Cerebellar nuclear complex (tissue), 1 donor: ENCODE measurements at places on chromosomes 12 and 14.

- no peak for DNase-seq
Measured at GRCh38 chr12:128047266-128048060, 219.5 kb upstream of the TMEM132C start.

GRCh38 chr12:95118788-95119179, 45.4 kb upstream of the NR2C1 start:
- no peak for DNase-seq

- DNase-seq = no peak
Measured at GRCh38 chr12:122090759-122091515, 12.4 kb downstream of the MLXIP start.

- no peak for DNase-seq
Measured at GRCh38 chr12:116703214-116703795, 34.6 kb downstream of the SPRING1 start.

- no peak for DNase-seq
Measured at GRCh38 chr14:101191721-101192660, 288.5 kb upstream of the RTL1 start.

GRCh38 chr12:108722992-108723766, 8.1 kb downstream of the CORO1C start:
- no peak for DNase-seq

GRCh38 chr14:80078501-80078900, 132.8 kb downstream of the DIO2 start:
- DNase-seq = no peak

GRCh38 chr12:14148489-14149270, 167.3 kb upstream of the GRIN2B start:
- DNase-seq = no peak

DNA sequence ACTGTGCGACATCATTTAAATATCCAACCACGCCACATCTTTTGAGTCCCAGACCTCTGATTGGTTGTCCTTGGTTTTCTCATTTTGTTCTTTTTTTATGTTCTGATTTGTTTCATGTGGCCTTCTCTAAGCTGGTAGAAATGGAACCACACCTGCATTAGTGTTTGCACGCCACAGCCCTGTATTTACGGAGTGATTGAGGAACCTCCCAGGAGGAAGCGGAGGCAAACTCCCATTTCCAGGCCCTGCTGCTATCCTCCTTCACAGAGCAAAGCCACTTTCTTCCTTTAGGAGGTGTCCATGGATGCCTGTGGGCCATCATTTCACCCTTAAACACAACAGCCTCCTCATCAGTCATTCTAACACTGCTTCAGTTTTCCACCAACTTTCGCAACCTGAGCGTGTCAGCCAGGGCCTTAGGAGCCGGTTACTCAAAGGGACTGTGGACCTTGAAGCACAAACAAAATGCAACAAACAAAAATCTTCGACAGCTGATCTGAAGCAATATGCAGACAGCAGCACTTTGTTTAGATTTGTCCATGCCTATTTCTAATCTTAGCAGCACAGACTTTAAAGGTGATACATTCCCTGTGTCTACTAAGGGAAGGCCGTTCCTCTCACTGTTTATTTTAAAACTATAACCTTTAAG, 1258.1 kb upstream of the TMEM132C start:
- no peak for DNase-seq

DNA sequence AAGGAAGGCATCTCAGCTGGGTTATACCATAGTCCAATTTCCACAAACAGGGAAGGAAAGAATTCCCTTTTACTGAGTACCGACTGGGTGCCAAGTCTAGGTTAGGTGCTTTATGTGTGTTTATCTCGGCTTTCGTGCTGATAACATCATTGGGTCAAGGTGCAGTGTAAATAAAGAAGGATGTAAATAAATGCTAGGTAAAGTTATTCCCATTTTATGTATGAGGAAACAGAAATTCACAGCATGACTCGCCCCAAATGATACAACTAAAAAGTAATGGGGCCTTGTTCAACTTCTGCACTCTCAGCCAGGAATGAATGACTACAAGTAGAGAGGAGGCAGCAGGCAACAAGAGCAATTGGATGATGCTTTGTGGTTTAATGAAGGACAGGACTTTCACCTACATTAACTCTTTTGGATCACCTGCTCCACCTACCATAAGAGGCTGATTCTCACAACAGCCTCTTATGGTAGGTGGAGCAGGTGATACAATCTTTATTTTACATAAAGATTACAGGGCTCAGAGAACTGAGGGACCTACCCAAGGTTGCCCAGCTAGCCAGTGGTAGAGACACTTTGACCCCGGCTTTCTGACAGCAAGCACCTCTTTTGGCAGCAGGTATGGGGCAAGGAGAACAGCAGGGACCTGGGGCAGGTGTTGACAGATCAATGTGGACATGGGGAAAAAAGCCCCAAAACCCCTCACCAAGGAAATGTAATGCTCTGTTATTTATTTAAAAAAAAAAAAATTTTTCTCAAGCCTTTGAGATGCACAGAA, 213.4 kb upstream of the NUDT4 start:
- DNase-seq = no peak

- no peak for DNase-seq
Measured at GRCh38 chr14:104870368-104871144, 5.5 kb downstream of the CEP170B start.

DNA sequence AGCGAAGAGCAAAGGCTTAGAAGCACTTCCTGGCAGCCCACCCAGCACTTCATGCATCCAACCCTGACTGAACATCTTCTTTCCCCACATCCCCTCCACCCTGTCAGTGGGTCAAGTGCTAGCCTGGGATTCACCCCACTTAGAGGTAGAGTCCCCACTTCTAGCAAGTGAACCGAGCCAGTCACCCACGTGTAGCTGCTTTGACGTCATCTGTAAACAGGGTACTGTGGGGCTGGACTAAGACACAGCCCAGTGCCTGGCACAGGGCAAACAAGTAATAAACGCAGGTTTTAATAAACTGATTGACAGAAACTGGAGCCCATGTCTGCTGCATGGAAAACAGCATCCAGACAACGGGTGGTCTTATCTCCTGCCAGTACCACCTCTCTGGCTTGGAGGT, 61.7 kb downstream of the ITPK1 start:
- no peak for DNase-seq

DNA sequence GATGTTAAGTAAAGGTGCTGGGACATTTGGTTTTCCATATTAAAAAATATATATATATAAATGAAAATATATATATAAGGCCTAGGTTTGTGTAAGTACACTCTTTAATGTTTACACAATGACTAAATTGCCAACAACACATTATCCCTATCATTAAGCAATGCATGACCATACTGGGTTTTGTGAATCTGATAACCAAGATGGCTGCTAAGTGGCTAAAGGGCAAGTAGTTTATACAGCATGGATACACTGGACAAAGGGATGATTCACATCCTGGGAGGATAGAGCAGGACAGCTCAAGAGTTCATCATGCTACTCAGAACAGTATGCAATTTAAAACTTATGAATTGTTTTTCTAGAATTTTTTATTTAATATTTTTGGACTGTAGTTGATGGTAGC, 89.3 kb downstream of the FIGNL2 start:
- DNase-seq = no peak

DNA sequence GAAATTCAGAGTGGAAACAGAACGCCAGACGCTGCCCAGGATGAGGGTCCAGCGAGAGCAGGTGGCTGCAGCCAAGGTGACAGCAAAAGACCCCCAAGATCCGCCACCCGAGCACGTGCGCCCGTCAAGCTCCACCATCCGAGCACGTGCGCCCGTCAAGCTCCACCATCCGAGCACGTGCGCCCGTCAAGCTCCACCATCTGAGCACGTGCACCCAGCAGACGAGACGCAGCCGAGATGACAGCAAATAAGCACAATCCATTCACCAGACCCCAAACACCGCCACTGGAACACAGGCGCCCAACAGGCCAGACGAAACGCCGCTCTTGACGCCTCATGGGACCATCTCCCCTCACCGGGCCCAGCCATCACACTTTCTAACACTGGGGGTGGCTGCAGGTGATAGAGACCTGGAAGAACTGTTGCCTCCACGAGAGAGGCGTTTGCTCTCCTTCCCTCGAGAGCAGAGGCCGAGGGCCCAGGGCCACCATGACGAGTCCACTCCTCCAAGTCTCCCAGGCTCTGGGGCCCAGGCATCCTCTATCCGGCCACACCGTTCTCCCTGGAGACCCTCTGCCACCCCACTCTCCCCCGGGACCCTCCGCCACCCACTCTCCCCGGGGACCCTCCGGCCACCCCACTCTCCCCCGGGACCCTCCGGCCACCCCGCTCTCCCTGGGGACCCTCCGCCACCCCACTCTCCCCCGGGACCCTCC, 62.1 kb upstream of the GALNT9 start:
- DNase-seq = no peak

DNA sequence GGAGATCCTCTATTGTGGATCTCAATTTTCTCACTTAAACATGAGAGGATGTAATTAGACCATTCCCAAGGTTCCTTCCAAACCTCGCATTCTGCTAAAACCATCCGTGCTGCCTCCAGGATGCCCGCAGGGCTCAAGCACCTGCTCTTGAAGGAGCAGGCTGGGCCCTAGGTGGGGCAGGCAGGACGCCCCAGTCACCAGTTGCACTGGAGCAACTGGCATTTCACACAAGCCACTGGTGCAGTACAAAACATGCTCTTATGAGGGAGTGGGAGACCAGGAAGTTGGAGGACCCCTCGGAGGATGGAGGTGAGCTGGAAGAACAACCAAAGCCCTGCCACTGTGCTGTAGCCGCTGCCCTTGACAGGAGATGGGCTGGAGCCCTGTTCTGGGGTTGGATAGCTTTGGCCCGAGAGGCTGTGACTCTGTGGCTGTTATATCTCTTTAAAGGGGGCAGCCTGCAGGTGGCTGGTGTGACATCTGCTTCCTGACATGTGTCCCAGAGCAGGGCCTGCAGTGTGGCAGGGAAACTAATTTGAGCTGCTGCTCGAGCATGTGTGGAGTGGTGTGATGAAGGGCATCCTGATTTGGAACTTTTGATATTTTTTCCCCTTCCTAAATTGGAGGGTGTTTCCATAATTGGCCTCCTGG, 122.2 kb downstream of the CRACR2A start:
- DNase-seq = no peak

GRCh38 chr12:93453633-93454032, 11.9 kb upstream of the UBE2N start:
- no peak for DNase-seq

DNA sequence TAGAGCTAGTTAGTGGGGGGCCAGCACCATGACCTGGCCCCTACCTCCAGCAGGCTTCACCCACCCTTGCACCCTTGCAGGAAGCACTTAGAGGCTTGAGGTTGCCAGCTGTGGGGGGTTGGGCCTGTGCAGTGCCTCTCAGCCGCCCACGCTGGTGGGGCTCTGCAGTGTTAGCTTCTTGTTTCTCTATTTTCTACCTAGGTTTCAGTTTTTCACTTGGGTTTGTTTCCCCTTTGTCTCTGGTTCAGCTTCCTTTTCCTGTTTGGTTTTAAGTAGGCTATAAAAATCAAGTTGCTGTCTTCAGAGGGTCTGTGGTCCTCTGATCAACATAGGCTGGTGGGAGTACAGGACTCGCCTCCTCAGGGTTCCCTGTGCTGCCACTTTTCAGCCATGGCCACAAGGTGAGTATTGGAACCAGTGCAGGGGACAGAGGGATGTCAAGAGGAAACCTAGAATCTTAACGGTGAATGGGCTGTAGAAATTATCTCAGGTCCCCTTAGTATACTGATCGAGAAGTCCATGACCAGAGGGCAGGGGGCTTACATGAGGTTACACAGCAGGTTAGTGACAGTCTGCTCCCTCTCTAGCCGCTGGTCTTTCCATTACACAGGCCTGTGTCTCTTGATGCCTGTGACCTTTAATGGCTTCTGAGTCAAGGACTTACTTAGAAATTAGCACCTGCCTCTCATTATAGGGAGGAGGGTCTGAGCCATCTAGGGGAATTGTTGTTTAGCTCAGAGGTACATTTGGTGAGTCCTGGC, at the start of gene EVL:
EVL (plus strand) TSS at position 312 of the 761 bp plus-strand sequence; CDS start at position 391, 79 bp downstream.
- DNase-seq = no peak

- no peak for DNase-seq
Measured at GRCh38 chr12:123131879-123132402, 18.9 kb downstream of the PITPNM2 start.

- DNase-seq = peak; percentile 62
Measured at GRCh38 chr14:23631702-23632460, 4.3 kb upstream of the DHRS2 start.

DNA sequence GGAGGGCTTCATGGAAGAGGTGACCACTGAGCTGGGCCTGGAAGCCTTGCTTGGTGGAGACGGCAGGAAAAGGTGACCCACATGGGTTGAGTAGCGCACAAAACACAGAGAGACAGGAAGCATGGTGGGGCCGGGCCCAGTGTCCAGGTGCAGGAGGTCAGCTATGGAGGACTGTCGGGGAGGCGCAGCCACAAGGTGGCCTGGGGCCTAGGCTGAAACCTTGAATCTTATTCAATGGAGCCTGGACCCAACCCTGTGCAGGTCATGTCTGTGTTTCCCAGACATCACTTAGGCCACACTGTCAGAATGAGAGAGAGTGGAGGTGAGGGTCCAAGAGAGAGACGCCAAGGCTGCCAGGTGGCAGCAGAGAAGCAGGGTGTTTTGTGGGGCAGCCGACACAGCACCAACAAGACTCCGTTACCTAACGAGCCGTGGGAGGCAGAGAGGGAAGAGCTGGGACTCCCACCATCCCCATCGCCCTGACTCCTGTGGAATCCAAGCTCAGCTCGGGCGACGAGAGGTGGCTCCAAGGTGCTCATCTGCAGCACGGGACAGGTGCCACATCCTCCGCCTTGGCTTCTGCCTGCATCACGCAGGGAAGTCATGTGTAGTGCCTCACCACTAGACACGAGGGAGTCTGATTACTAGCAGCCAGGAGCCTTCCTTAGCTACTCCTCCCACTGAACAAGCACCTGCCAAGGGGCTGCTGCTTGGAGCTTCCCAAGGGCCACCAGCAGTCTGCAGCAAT, 38.7 kb downstream of the DEGS2 start:
- peak; percentile 28 for DNase-seq

- no peak for DNase-seq
Measured at GRCh38 chr12:71045781-71046180, 112.0 kb downstream of the TSPAN8 start.

DNA sequence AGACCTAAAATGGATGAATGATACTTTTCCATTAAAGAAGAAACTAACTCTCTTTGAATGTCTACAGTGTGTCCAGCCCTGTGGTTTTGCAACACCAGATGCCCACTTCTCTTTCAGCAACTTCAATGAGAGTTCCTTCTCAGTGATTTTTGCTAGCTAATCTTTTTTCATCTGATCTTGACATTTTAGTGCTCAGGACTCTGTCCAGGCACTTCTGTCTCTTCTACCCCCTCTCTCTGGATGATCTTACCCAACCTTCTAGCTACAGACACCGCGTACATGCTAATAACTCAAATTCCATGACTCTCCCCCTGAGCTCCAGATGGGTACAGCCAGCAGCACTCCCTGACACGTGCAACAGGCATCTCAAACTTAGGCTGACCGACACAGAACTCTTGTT, 161.1 kb upstream of the FOXN3 start:
- no peak for DNase-seq

DNA sequence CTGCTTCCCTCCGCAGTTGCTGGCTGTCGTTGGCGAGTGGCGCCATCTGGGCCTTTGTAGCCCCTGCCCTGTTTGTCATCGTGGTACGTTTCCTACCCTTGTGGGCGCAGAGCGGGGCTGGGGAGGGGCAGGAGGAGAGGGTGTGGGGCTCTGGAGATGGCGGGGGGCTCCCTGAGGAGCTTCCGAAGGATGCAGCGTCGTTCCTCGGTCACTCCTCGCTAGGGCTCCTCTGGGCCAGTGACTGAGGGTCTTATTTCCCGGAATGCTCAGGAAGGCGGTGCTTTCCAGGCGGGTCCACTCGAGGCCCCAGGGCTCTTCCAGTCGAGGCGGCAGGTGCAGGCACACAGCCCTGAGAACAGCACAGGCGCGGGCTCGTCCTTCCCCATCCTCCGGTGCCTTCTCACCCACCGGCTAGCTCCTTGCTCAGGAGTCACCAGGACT, 167.1 kb downstream of the ADGRD1 start:
- DNase-seq = no peak
